RCC 7860 (cell line): ENCODE measurements at places on chromosomes 12 and 14.

GRCh38 chr14:22202313-22202712 is 386.7 kb downstream of the DAD1 start:
- DNase-seq: no peak

- DNase-seq: no peak
Measured at GRCh38 chr14:105851716-105852377, 325.5 kb downstream of the TMEM121 start.

DNA sequence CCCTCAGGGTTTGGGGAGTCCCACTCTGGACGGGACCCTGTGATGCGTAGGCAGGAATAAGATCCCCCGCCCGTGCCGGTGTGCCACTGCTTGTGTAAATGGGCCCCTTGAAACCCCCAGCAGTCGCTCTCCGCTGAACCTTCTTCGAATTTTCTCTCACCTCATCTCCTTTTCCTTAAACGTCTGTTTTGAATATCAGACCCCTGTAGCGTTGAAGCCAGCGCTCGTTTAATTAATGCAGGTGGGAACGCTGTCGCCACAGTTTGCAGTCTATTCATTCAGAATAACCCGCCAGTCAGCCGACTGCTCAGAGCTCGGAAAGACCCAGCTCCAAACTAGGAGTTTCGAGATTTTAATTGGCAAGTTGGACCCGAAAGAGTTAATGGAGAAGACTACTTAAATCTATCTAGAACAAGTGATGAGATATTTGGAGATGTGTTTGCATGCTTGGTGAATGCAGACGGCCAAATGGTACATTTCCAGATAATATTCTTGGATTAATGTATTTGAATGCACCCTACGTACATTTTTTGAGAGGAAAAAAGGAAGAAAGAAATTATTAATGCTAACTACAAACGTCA is 739 bp upstream of the PPP2R5E start:
- no peak for DNase-seq

DNA sequence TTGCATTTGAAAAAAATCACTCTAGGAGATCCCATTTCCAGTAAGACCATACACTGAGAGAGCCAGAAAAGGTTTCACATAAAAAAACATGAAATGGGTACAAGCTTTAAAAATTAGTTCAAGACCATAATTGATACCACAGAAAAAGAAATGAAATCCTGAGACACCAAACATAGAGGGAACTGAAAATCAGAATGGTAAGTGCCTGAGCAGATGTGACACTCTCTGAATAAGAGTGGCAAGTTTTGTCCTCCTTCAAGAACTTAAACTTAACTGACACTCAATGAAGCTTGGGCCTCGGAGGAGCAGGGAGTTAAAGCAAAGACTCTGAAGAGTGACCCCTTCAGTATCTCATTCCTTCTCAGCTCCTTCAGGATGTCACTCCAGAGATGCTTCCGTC is 23.2 kb upstream of the PTGDR start:
- DNase-seq: no peak

- no peak for DNase-seq
Measured at GRCh38 chr12:95231190-95231589, 13.6 kb downstream of the VEZT start.

GRCh38 chr12:95216711-95217376 is 423 bp downstream of the FGD6 start:
- DNase-seq: peak; percentile 20

GRCh38 chr14:63204407-63205043 is at the start of gene RHOJ:
TSS of gene RHOJ (plus strand) at chr14:63204443. CDS start at chr14:63204870, 427 bp downstream.
- no peak for DNase-seq

- DNase-seq: no peak
Measured at GRCh38 chr14:60644666-60645065, 4.6 kb downstream of the SIX1 start.

DNA sequence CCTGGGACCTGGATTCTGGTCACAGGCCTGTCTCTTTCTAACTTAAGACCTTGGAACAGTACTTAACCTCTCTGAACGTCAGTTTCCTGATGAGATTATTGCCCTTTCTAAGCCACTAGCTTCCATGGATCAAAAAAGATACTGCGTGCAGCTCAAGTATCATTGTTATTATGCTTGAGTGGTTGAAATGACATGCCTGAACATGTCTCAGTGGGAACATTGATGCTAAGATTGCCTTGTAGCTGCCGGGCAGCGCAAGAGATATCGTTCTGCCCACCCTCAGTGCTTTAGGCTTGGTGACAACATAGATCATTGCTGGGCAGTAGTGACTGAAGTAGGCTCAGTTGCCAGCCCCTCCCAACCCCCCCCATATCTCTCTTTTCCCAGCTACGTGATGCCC is 131.9 kb downstream of the SMOC1 start:
- no peak for DNase-seq
